Activated naive CD4-positive, alpha-beta T cell (primary cell): ENCODE measurements at places on chromosomes 3 and 15.

DNA sequence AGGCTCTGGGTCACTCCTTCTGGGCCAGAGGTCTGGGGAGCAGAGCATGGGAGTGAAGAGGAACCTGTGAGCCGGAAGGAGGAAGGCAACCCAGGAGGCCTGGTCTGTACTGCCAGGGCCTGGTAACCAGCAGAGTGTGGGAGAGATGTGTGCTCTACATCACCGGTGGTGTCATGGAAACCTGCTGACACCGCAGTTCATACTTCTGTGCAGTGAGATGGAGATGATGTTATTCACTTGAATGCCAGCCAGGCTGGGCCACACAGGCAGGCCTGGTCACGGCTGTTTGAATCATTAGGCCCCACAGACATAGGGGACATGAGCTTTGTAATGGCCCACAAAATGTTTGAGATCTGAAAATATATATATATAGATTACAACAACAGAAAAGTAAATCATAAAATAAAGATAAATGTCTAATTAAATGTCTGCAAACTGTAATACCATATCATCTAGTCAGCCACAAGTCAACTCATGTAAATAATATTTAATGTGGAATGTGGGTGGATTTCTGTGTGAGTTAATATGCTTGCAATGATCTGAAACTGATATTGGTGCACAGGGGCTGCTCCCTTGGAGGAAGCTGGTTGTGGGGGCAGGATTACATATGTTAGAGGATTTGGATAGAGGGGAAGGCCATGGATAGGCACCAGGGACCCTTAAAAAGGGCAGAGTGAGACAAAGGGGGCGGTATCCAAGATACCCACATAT is 108.5 kb upstream of the PFN2 start:
- DNase-seq = no peak

DNA sequence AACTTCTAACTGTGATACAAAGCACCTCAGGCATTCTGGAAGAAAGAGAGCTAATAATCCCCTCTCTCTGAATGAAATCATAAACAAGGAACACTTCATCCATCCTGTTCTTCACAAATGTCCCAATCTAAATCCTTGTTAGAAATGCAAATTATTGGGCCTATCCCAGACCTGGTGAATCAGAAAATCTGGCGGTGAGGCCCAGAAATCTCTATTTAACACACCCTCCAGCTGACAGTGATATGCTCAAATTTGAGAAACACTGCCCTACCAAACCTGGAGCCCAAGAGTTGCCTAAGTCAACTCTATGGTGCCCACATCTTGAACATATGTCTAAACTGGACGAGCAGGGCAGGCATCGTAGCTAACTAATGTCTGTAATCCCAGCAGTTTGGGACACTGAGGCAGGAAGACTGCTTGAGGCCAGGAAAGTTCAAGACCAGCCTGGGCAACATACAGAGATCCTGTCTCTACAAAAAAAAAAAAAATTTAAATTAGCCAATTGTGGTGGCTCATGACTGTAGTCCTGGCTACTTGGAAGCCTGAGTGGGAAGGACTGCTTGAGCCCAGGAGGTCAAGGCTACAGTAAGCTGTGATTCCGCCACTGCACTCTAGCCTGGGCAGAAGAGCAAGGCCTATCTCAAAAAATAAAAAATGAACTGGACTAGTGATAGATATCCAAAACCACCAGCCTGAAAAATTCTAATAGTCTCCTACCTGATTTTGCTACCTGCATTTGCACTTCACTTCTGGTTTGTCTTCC is 23.1 kb downstream of the SCAP start:
- no peak for DNase-seq

DNA sequence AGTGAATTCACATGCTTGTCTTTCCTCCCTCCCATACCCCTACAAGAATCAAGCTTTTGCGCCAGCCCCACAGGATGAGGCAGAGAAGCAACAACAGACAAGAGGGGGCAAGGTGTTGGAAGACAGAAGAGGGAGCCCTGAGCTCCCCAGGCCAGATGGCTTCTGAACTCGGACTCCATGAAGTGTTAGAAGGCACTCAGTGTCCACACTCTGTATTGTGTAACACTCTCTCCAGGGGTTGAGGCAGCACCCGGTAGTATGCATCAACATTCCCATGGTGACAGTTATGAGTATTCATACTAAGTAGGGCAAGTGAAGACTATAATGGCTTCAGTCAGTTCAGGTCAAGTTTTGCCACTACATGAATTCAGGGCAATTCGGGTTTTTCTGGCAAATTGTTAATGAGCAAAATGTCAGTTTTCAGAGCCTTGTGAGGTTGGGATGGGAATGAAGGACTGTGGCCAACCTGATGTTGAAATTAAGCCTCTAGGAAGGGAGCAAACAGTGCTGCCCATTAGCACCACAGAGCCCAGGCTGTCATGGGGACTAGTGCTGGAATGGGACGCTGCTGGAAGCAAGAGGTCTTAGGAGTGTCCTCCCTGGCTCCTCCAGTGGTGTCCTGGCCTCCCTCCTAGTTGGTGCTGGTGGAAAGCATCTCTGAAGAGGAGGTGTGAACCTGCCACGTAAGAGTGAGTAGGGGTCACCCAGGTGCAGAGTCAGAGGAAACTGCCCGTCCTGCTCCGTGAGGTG is 79.4 kb downstream of the KLF15 start:
- no peak for DNase-seq

DNA sequence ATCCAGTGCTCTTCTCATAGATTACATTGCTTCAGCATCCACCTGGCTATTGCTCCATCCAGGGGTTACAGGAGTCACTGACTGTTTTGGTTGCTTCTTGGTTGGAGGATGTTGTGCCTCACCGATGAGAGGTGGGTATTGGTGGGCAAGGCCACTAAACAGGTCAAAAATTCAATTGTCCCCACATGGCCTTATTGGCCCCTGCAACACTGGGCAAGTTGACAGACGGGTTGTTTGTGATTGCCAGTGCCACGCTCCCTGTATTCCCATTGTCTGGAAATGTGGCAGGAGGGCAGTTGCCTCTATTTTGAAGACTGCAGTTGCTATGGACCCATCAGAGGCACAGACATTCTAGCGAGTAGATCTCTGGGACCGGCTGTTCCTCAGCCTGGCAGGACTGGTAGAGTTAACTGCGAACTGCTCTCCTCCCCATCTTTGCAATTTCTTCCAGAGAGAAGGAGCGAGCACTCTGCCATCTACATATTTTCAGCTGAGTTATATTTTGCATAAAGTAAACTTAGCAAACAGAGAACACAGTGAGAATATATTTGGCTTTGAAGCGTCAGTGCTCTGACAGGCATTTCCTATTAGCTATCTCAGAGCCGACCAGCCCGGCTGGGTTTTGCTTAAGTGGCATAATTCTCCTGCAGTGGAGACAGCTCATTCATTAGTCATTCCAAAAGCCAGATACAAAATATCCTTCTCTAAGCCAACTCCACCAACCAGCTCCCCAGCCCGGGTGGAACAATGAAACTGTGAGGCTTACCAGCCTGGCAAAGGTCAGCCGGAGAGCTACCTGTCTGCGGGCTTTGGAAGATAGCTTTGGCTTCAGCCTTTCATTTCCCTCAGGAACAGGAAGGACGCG is 26.0 kb upstream of the MAGEF1 start:
- DNase-seq = no peak

DNA sequence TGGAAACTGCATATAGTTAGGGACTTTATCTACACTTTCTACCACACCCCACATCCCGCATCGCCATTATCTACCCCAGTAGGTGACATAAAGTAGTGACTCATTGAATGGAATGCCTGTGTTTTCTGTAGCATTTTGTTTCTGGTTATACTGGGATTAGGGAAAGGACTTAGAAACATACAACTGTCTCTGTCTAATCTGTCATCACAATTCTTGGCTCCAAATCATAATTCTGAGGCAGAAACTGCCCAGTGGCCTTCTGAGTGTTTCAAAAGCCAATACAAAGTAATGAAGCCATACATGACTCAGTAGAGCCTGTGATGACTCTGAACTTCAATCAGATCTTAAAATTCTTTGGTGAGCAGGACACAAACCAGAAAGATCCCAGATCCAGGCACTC is 115.7 kb upstream of the CHRM5 start:
- DNase-seq = no peak

DNA sequence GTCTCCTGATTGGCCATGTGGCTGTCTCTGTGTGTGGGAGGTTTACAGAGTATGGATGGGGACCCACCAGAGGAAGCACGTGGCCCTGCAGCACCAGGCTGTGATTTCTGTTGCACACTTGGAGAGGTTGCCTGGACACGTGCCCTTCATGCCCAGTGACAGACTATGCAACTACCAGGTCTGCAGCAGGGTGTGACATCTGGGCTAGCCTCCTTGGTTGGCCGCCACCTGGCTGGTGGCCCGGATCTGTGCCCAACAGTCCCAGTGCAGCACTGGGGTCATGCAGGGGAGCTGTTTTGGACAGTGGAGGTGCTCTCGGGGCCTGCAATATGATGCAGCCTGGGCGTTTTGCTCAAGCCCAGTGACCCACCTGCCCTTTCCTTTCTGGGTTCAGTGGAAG is 212.5 kb downstream of the UBE3A start:
- DNase-seq = no peak

- DNase-seq = no peak
Measured at GRCh38 chr3:184756151-184757021, 44.5 kb upstream of the MAGEF1 start.

DNA sequence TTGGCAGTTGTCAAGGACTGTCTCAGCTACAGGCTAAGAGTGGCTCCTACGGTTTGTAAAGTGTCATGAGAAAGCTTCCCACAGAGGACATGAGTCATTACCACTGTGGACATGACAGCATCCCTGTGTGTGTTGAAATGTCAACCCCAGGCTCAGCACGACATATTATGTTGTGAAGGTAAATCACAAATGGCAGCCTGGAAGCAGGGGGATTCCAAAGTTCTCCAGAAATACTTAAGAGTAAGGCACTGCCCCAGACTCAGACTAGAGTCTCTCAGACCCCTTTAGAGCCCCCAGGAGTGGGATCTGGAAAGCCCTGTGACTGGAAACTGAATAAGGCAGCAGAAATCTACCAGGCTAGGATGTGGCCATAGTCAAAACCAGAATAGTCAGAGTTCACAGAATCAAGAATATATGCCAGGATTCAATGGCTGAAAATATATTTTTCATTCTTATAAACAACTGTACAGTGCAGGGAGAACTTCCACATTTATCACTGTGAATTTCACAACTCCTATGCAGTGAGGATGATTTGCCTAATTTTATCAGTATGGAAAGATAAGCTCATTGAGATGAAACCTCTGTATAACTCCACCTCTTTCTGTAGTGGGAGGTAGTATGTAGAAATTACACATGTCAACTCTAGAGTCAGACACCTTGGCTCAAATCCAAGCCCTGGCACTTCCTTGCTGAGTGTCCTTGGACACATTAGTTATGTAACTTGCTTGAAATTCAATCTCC is 237.1 kb upstream of the CFAP20DC start:
- no peak for DNase-seq

DNA sequence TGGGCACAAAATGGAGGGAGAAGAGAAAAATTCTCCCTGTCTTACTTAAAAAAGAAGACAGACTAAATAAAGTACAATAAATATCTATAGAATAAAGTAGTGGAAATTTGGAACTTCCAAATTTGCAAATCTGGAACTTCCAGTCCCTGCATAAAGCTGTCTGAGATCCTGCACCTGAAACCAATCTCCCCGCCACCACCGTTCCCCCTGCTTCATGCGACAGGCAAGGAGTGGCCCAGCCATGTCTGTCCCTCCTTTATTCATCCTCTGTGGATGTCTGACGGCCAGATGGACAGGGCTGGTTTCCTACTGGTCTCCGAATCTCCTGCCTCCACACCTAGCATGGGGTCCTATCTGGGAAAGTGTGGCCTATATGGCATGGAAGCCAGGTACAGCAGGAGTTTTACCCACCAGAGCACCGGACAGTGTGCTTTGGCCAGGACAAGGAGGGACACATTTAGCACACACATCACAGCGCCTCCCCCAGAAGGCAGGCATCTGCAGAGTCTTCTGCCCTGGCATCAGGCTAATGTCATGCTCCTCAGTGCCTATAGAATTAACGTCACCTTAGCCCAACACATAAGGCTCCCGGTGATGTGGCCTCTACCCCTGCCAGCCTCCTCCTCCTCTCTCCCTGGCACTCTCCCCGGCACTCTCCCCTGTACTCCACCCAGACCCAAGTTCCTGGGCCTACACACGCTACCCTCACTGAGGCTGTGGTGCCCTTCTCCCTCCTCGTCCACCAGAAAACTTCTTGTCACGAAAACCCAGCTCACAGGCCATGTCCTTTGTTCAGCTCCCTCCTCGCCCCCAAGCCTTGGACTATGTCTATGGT is 170.8 kb downstream of the XXYLT1 start:
- DNase-seq = no peak
